ENCODE measurements at places on chromosomes 12 and 14.

DNA sequence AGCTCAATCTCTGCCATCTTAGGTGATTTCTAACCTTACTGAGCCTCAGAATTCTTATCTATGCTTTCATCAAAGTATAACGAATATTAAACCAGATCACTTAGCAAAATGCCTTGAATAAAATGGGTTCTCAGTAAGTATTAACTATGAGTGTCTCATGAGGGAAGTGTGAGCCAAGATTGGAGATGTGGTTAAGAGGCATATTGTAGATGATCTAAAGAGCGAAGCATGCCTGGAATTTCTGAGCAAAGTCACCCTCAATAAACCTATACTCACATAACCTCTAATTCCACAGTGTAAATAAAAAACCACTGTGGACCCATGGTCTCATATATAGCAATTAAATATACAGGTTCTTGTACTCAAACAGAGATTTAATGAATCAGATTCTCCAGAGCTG is 193.1 kb upstream of the FSCB start:
- DNase-seq: peak; percentile 7

- DNase-seq: no peak
Observed at GRCh38 chr12:50166799-50167048, 445 bp downstream of the CERS5 start.

DNA sequence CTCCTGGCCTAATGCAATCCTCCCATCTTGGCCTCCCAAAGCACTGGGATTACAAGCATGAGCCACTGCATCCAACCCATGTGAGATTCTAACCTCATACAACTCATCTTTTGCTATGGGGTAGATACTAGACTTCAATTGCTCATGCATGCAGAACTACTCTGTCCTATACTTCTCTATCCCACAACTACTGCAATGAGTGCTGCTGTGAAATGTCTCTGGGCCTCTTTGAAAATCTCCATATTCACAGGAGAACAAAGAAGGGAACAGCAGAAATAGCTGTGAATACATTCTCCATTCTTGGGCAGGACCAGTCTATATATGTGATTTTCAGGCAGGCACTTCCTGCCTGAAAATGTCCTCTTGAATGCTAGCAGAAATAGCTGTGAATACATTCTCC is 220.7 kb upstream of the GRIP1 start:
- DNase-seq: no peak

DNA sequence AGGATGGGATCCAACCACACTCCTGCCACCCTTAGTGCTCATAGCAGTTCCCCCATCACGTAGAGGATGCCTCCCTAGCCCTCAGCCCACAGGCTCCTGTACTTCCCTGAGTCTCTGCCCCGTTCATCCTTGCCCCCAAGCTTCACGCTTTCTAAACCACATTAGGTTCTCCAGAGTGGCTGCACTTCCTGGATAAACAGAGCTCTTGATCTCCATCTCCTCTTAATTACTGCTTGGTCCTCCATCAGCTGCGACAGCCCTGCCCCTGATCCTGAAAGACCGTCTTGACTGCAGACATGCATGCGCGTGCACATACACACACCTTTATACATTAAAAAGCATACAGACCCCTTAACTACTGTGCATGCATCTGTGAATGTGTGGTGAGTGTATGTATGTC is 530.0 kb downstream of the BCL11B start:
- DNase-seq: no peak

GRCh38 chr12:9184276-9184675 is 23.9 kb downstream of the PZP start:
- no peak for DNase-seq

DNA sequence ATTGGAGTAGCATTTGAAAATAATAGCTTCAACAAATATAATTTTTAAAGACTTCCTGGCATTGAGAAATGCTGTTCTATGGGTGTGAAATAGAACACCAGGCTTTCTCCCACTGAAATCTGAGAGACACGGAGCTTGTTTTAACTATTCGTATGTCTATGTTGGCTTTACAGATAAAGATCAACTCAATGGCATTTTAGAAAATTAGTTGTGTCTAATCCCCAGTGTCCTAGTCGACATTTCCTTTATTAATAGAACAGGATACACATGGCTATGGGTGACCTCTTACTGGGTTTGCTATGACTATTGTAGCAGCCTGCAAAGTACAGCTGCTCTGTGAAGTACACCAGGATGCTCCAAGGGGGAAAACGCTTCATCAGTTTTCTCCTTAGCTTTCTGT is 159.3 kb downstream of the SLC25A21 start:
- no peak for DNase-seq

- no peak for DNase-seq
Observed at GRCh38 chr14:56172074-56172473, 53.9 kb downstream of the PELI2 start.

DNA sequence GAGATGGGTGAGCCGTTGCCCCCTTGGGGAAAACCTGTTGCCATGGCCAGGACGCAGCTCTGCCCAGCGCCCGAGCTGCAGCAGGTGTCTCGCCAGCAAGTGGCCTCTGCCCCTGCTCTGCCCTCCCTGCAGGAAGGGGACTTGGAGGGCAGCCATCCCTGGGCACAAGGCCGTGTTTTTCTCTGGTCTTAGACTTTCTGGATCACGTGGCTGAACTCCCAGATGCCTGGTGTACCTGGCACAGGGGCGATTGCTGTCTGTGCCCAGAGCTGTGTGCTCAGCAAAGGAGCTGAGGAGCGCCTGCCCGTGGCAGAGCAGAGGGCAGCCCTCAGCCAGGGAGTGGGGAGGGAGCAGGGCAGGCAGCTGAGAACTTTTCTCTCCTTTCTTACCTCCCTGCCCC is 38.0 kb downstream of the TMEM63C start:
- DNase-seq: no peak

DNA sequence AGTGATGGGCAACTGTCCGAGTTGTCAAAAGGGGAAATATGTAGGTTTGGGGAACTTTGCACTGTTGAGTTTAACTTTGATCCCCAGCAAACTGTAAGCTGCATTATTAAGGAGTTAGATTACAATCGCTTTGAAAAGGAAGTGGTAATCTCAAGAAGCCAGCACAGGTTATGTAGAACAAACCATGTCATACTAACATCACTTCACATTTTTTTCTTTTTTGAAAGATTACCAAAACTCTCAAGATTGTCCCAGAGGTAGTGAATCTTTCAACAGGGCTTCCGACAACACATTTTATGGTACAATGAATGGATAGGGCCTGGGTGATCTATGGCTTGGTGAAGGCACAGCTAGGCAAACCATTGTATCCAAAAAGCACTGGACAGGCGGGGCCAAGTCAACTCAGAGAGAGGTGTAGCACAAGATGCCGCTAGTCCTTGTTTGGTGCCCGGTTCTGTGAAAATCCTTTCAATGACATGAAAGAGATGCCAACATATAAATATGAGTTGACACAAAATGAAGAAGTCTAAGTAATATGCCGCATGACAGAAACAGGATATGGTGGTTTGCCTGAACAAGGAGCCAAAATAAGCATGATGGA is 24.3 kb upstream of the PARP11 start:
- no peak for DNase-seq

DNA sequence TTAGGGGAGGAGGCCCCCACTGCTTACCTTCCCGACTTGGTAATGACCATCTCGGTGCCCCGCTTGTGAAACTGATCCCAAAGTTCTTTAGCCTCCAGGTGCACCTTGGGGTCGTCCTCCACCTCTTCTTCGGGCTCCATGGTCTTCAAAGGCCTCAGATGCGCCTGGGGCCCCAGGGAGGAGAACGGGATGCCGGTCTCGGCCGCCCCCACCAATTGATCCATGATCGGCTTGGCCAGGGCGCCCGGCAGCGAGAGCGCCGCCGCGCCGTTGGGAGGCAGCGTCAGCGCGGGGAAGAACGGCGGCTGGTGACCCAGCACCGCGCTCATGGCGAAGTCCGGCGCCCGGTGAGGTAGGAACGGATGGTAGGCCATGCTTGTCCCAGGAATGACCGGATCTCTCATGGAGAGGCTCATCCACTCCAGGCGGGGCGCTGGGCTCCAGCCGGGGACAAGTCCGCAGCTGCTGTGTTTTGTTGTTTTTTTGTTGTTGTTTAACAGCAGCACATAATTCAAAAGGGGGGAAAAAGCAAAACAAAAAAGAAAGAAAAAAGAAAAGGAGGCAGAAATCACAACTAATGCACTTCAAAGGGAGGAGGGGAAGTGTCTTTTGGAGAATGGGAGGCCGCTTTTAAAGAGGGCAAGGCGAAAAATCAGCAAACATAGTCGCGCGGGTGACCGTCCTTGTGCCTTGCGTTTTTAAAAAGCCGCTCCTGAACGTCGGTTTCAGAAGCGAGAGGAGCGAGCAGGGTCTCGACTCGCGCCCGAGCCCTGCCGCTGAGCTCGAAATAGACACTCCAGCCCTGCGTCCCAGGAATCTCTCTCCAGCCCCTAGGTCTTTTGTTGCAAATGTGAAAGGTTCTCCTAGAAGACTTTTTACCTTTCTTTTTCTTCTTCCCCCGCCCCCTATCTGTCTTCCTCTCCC is 928 bp downstream of the TBX3 start:
- no peak for DNase-seq

All from EL (cell line).